ENCODE measurements at places on chromosomes 16 and 17. TPM values are rescaled to one million over a fixed set of nuclear protein-coding genes. Genes with fewer than 3 reads are reported as not detected.

DNA sequence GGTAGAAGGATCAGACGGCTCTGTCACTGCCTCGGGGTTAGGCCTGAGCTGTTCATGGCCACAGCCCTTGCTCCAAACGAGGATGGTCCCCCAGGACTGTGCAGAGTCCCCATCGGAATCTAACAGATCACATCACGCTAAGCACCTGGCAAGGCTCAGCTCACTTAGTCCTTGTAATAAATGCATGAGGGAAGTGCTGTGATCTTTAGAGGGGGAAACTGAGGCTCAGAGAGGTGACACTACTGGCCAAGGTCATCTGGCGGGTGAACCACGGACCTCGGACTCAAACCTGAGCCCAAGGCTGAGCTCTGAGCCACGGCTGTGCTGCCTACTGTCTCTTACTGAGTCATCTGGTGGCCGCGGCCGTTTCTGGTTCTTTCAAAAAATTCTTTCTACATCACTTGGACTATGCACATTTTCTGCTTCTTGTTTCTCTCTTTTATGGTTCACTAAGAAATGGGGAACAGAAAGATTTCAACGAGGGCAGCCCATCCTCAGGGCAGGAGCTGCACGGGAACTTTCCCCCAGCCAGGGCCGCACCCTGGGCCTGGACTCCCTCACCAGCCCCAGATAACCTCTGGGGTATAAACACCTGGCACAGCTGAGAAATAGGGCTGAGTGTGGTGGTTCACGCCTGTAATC lies 55.6 kb downstream of the COTL1 start:
- DNase-seq: no peak

GRCh38 chr16:21159281-21159951 lies 942 bp downstream of the LDAF1 start:
- DNase-seq: peak; percentile 74

- no peak for DNase-seq
These were observed 215.2 kb upstream of the WSCD1 start for GRCh38 chr17:5854871-5855554.

GRCh38 chr16:54998834-54999233 lies 68.2 kb downstream of the IRX5 start:
- DNase-seq: no peak

Gene KRTAP4-6
- not detected for total RNA-seq

All from ureter (tissue), 1 donor.